Endodermal cell (in vitro differentiated cells): ENCODE measurements at places on chromosomes 3 and 15. TPM values are rescaled to one million over a fixed set of nuclear protein-coding genes. Genes with fewer than 3 reads are reported as not detected.

- no peaks in the 10 kb centered on the region for H3K36me3 ChIP-seq
- no peaks in the 10 kb centered on the region for H3K4me1 ChIP-seq
These were observed 14.6 kb upstream of the IL17RD start for GRCh38 chr3:57179580-57180410.

DNA sequence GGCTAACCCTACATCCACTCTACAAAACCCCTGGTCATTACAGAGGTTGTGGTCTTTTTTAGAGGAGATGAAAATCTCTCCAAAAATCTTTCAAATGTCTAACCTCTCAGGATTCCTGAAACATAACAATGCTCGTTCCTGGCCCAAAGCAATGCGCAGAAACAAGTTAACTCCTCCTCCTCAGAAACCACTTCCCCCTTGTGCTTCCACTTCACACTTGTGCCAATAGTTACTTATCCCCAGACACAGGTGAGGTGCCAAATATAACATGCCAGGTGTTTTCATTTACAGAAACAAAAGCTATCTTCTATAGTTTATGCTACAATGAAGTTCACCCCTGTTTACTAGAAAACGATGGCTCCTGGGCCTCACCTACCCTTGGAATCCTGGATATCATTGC is 6.2 kb downstream of the NDUFAF1 start:
- no peak overlapping the region for H3K27ac ChIP-seq
- no peak for DNase-seq
- H3K36me3 ChIP-seq, result peaks cover 18% of the 10 kb centered on the region
- no peak overlapping the region for H3K4me3 ChIP-seq
- H3K27me3 ChIP-seq, result no peaks in the 10 kb centered on the region
- no peaks in the 10 kb centered on the region for H3K4me1 ChIP-seq

DNA sequence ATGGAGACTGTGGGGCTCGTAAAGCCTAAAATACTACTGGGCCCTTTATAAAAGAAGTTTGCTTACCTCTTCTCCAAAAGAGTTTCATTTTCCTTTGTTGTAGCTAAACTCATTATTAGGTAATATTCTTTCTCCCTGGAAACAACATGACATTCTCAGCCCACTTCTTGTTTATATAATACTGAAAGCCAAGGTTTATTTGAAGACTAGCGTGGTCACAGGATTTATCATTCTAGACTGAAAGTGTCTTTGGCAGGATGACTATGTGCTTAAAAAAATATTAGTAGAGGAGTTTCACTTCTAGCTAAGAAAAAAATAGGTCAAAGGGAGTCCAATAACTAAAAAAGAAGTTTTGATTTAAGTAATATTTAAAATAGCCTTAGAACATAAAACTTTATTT is 1085.2 kb upstream of the CADM2 start:
- no peaks in the 10 kb centered on the region for H3K36me3 ChIP-seq
- H3K4me3 ChIP-seq, result no peak overlapping the region
- no peak overlapping the region for H3K27ac ChIP-seq

- no peak overlapping the region for H3K27ac ChIP-seq
- H3K4me1 ChIP-seq, result no peaks in the 10 kb centered on the region
- H3K36me3 ChIP-seq, result no peaks in the 10 kb centered on the region
- no peak for DNase-seq
These were observed 51.8 kb downstream of the BTD start for GRCh38 chr3:15653321-15653720.

DNA sequence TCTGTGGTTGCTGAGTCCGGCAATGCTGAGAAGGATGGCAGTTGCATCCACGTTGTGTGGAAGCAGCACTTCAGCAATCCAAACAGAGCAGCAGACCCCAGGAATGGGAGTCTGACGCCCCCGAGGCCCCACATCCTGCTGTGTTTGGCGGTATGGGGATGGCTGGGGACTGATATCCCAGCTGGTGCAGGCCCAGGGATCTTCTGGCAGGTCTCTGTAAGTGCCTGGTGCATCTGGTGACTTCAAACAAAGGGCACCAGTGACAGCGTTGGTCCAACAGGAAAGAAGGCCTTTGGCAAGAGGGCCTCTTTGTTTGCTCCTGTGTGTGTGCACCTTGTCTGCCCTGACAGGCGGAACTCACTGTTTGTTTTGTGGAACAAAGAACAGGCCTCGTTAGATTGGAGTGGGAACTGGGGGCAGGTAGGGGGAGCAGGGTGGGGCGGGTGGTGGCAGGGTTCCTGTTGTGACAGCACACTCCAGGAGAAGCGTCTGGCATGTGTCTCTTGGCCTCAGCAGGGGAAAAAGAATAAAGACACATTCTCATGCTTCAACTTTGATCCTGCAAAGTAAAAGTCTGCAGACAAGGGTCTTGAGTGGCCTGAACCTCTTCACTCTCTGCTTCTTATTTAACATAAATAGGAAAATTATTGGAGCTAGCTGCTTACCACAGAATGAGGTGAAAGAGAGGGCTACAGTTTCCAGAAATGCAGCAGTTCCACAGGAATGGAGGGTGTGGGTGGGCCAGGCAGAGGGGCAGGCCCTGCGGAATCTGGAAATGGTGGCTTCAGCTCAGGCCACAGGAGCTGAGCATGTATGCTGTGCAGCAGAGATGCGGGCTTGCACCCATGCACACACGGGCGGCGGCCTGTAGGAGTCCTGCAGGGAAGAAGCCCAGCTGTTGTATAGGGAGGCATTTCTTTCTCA is 94.5 kb upstream of the MYZAP start:
- H3K27ac ChIP-seq, result peak overlapping the region; percentile 33
- DNase-seq, result peak; percentile 64
- H3K27me3 ChIP-seq, result no peaks in the 10 kb centered on the region
- peaks cover 39% of the 10 kb centered on the region for H3K4me1 ChIP-seq

DNA sequence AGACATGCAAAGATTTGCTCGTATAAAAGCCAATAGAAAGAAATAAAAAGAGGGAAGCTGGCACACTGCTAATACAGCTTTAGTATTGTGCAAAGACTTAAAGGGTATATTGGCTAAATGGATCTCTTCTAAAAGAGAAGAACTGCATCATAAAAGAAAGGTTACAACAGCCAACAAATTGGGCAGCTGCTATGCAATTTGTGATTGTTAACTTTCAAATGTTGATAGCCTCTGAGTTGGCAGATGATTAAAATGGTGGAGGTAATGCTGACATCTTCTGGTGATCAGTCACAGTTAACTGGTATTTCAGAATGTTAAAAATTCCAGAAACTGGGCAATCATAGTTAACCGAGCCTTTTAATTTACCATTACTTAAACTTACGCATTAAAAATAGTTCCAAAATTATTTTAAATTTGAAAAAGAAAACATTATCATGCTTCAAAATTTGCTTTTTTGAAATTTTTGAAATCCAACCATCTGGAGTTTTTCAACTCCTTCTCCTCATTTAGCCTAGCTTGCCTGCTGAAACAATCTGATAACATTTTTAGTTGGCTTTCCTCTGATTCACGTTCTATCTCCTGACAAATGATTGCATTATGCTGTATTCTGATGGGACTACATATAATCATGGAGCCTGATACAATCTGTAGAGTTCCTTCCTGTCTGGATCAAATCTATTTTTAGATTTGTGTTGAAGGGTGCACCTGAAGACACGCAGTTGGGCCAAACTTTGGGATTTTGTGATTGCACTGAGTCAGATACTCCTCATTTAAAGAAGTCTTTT is 144.0 kb upstream of the PDZRN3 start:
- no peaks in the 10 kb centered on the region for H3K27me3 ChIP-seq
- DNase-seq, result no peak
- H3K36me3 ChIP-seq, result no peaks in the 10 kb centered on the region
- no peak overlapping the region for H3K27ac ChIP-seq

DNA sequence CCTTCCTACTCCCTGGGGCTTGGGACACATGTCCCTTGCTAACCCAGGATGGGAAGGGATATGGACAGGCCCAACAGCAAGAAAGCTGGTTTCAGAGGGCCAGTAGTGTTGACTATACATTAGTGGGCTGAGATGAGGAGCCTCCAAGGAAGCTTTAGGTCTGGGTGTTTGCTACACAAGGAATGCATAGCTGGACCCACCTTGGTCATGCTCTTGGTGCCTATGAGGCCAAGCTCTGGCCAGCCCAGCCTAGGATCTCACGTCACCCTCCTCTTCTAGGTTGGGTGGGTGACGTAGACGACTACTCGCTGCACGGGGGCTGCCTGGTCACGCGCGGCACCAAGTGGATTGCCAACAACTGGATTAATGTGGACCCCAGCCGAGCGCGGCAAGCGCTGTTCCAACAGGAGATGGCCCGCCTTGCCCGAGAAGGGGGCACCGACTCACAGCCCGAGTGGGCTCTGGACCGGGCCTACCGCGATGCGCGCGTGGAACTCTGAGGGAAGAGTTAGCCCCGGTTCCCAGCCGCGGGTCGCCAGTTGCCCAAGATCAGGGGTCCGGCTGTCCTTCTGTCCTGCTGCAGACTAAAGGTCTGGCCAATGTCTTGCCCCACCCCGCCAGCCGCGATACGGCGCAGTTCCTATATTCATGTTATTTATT is 653 bp upstream of the WDR6 start:
- peaks cover 8% of the 10 kb centered on the region for H3K36me3 ChIP-seq
- DNase-seq, result no peak
- peak overlapping the region; percentile 87 for H3K4me3 ChIP-seq
- peaks cover 10% of the 10 kb centered on the region for H3K4me1 ChIP-seq
- peaks cover 47% of the 10 kb centered on the region for H3K27me3 ChIP-seq

DNA sequence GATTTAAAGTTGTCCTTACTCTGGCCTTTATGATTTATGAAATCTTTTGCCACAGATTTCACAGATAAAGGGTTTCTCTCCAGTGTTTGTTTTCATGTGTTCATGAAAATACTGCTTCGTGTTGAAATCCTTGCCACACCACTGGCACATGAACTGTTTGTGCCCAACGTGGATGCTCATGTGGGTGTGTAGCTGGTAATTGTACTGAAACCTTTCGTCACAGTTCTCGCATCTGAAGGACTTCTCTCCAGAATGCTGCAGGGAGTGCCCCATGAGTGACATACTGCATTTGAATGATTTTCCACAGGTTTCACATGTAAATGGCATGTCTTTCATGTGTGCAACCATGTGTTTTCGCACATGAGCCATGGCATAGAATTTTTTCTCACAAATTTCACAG is 111.9 kb downstream of the DOCK3 start:
- H3K27ac ChIP-seq, result no peak overlapping the region
- H3K27me3 ChIP-seq, result no peaks in the 10 kb centered on the region
- DNase-seq, result no peak
- H3K4me3 ChIP-seq, result no peak overlapping the region
- no peaks in the 10 kb centered on the region for H3K36me3 ChIP-seq
- H3K4me1 ChIP-seq, result peaks cover 7% of the 10 kb centered on the region

DNA sequence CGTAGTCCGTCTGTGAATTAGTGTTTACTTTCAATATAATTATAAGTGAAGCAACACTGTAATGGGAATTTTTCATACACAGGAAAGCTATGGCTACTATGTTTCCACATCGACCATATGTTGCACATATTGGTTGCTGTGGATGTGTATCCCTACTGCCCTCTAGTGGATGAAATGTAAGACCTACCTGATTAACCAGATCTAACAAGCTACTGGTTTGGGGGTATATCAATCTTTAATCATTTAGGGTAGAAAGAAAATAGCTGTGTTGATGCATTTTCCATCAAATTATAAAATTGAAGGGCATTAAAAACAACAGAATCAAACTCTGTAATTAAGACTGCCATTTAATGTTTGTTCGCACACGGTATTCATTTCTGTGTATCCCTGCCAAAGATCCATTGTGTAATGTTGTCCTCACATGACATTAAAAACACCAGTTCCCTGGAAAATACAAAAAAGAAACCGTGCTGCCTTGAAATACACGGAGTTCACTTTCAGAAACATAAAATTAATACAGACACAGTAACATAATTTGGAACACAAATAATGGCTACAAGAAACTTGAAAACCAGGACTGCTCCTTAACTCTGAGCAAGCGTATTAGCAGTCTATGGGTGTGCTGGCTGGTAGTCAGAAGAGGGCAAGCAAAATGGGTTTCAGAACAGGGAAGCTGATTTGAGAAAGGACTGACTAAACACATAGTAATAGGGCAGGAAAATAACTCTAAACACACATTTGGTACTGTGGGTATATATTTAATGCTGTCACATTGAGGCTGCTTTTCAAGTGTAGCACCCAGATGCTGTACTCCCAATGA is 125.1 kb downstream of the TIGIT start:
- H3K4me3 ChIP-seq, result no peak overlapping the region
- H3K27ac ChIP-seq, result no peak overlapping the region

DNA sequence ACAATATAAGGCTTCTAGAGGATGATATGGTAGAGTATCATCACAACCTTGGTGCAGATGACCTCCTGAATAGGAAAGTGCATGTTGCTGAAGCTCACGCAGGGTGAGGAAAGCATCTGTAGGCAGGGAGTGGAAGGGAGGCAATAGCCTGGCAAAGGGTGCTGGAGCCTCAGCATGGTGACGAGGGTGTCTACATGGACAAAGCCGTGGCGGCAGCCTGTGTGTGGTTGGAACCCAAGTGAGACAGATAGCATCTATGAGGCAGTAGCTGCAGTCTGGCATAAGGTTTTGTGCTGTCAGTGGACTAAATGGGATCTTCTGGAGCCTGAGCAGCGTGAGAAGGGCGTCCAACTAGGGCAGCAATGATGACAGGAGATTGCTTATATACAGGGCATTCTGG is 132.5 kb downstream of the DLG1 start:
- no peak overlapping the region for H3K27ac ChIP-seq
- DNase-seq, result no peak

GRCh38 chr3:82194870-82195269 is 433.4 kb upstream of the GBE1 start:
- no peak overlapping the region for H3K27ac ChIP-seq
- DNase-seq, result no peak
- no peaks in the 10 kb centered on the region for H3K36me3 ChIP-seq
- no peaks in the 10 kb centered on the region for H3K4me1 ChIP-seq
- H3K27me3 ChIP-seq, result no peaks in the 10 kb centered on the region
- no peak overlapping the region for H3K4me3 ChIP-seq

GRCh38 chr15:43439268-43439667 is 53.7 kb downstream of the TP53BP1 start:
- H3K27ac ChIP-seq, result no peak overlapping the region
- H3K4me1 ChIP-seq, result no peaks in the 10 kb centered on the region
- H3K27me3 ChIP-seq, result no peaks in the 10 kb centered on the region
- H3K36me3 ChIP-seq, result peaks cover 78% of the 10 kb centered on the region
- no peak for DNase-seq
- H3K4me3 ChIP-seq, result no peak overlapping the region

DNA sequence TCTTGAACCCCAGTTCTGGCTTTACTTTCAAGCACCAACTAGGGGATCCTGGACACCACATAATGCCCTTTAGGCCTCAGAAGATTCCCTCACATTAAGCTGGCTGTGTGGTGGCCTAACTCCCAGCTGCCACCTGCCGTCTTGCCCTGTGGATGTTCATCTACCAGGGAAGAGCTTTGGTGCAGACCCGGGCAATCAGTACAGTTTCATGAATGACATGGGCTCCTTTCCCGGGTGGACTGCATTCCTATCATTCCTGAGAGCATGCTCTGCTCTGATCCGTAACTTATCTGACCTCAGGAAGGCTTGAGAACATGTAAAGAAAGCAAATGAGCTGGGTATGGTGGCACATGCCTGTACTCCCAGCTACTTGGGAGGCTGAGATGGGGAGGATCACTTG is 50.0 kb upstream of the GSK3B start:
- peaks cover 7% of the 10 kb centered on the region for H3K4me1 ChIP-seq
- H3K27me3 ChIP-seq, result no peaks in the 10 kb centered on the region

- peaks cover 4% of the 10 kb centered on the region for H3K4me1 ChIP-seq
- H3K4me3 ChIP-seq, result no peak overlapping the region
- no peaks in the 10 kb centered on the region for H3K36me3 ChIP-seq
These were observed 11.6 kb downstream of the SCN5A start for GRCh38 chr3:38637906-38638305.

SAMMSON gene
- total RNA-seq, result not detected in 2 replicates

CLRN1 gene
- not detected in 3 replicates for total RNA-seq

KLHDC8B gene
- 29.4 to 36.1 TPM (median 35.0 TPM) in 3 replicates for total RNA-seq

GRAMD1C gene
- total RNA-seq, result 1.0 and 1.6 TPM in 2 replicates

TBL1XR1 gene
- total RNA-seq, result 227 to 278 TPM (median 235 TPM) in 3 replicates

MNS1 gene
- total RNA-seq, result 0.25 to 0.27 TPM in 2 of 3 replicates, not detected in the other

TADA3 gene
- total RNA-seq, result 51.9 and 52.4 TPM in 2 replicates
